Liver (tissue), 10 donors: ENCODE measurements at places on chromosomes 11 and 22. TPM values are rescaled to one million over a fixed set of nuclear protein-coding genes. Genes with fewer than 3 reads are reported as not detected.

Gene GNG3
- 0.19 TPM for total RNA-seq

DNA sequence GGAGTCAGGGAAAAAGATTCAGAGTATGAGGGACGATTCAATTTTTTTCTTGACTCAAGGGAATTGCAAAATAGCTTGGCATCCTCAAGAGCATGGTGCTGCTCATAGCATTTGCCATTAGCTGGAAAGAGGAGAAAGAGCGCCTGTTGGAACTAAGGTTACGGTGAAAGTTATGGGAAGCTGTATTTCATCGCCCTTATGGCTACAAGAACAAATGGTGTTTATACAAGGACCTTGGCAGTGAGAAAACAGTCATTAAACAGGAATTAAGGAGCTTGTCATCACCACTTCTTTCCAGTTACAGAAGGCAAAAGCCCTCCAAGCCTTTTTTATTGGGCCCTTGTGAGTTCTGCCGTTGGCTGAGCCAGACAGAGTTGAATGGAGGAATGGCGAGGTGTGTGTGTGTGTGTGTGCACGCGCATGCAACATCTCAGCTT, 74.2 kb downstream of the ALX4 start:
- DNase-seq, result no peak
- no peaks in the 10 kb centered on the region for H3K4me1 ChIP-seq
- H3K36me3 ChIP-seq, result peaks cover 10% of the 10 kb centered on the region
- H3K27me3 ChIP-seq, result no peaks in the 10 kb centered on the region
- no peak overlapping the region for H3K4me3 ChIP-seq

DNA sequence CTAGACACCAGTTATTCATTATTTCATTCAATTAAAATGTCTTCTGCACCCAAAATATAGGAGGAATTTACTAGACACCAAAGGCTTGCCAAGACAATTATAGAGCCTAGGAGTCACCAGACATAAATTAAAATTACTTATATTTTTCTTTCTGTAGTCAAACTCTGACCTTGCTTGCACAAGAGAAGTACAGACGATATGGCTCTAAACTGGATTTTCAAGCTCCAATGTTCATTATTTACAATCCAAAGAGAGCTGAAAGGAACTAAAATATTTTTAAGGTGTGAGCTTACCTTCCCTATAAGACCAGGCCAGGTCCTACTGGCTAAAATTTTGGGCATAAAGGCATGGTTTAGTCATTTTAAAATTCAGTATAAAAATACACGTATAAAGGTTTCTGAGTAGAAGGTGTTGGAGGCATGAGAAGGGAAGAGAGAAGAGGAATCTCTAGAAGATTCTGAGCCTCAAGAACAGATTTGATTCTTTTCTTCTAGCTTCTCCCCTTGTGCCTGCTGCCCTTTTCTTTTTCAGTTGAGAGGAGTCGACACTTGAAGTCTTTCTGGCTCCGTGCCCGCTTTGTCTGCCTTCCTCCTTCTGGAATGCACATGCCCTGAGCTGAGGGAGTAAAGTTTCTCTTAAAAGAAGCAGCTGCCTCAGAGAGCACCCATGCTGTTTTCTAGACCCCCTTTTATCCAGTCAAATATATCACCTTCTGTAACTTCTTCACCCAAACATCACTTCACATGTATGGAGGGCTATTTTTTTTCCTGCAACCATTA, 13.5 kb downstream of the C11orf97 start:
- no peaks in the 10 kb centered on the region for H3K36me3 ChIP-seq
- no peak overlapping the region for H3K4me3 ChIP-seq
- H3K27ac ChIP-seq, result no peak overlapping the region

Gene LRRC74B
- total RNA-seq, result not detected

DNA sequence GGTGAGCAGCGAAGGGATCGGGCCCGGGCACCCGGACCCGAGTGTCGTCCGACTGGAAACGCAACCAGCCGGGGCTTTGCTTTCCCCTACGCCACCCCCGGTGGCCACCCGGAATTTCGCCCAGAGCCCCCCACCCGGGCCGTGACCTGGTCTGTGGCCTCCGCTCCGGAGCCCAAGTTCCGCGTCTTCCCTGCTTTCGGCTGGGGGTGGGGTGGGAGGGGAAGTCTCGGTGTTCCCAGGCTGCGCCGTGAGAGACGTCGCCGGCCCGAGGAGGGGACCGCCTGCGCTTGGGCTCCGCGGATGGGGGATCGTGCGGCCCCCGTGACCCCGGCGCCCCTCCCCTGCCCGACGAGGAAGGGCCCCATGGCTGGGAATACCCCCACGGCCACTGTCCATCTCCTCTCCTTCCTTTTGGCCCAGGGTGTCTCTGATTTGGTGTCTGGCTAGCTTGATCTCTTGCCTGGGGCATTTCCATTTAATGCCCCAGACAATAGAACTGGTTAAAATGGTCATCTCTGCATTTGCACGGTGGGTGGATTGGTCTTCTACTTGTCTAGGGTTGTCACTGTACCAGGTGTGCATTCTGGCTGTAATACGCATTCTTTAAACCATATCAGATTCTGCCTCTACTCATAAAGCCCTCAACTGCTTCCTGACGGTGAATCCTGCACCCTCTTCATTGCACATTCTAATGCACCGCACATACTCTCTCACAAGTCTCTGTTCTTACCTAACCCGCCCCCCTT, 789 bp downstream of the SIK2 start:
- H3K36me3 ChIP-seq, result no peaks in the 10 kb centered on the region
- peak; percentile 62 for DNase-seq
- H3K4me1 ChIP-seq, result peaks cover 31% of the 10 kb centered on the region
- H3K4me3 ChIP-seq, result peak overlapping the region; percentile 92

DNA sequence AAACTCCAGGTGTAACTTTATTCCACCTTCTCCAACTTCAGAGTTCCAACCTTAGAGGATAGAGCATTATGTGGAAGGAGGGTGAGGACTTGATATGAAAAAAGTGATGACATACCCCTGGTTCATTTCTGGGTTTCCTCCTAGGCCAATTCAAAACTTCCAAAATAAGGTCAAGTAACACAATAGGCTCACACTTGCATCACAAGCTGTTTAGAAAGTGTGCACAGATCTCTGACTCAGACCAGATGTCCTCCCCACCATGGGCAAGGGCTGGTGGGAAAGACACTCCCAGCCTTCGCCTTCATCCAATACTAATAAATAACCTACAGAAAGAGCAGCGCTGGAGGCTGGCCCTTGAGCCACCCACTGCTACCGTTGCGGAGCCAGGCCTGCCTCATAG, 5.8 kb upstream of the BUD13 start:
- H3K4me1 ChIP-seq, result peaks cover 12% of the 10 kb centered on the region
- H3K4me3 ChIP-seq, result no peak overlapping the region
- DNase-seq, result no peak
- H3K36me3 ChIP-seq, result peaks cover 60% of the 10 kb centered on the region
- no peaks in the 10 kb centered on the region for H3K27me3 ChIP-seq
- no peak overlapping the region for H3K27ac ChIP-seq

- no peaks in the 10 kb centered on the region for H3K27me3 ChIP-seq
- peaks cover 9% of the 10 kb centered on the region for H3K4me1 ChIP-seq
- DNase-seq, result no peak
- peaks cover 76% of the 10 kb centered on the region for H3K36me3 ChIP-seq
- H3K4me3 ChIP-seq, result no peak overlapping the region
Measured at GRCh38 chr11:9144828-9145227, 53.4 kb upstream of the SCUBE2 start.

Gene CNIH2
- total RNA-seq, result not detected

Gene CRYBA4
- not detected for total RNA-seq

DNA sequence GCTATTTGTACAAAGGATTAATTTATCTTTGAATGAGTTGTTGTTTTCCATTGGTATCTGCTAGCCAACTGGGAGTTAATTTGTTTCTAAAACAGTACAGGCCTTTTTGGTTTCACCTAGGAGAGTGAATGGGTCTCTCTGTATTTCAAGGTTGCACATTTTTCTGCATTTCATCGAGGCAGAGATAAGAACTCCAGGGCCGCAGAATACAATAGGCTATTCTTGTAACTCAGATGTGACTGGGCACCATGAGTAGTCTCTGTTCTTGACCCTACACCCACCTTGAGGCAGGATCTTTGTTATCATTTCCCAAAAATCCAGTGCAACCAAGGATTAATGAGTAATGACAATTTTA, 51.7 kb upstream of the OR9Q1 start:
- no peak for DNase-seq
- H3K4me3 ChIP-seq, result no peak overlapping the region
- no peaks in the 10 kb centered on the region for H3K36me3 ChIP-seq
- H3K27ac ChIP-seq, result no peak overlapping the region
- H3K4me1 ChIP-seq, result no peaks in the 10 kb centered on the region
- H3K27me3 ChIP-seq, result no peaks in the 10 kb centered on the region

DNA sequence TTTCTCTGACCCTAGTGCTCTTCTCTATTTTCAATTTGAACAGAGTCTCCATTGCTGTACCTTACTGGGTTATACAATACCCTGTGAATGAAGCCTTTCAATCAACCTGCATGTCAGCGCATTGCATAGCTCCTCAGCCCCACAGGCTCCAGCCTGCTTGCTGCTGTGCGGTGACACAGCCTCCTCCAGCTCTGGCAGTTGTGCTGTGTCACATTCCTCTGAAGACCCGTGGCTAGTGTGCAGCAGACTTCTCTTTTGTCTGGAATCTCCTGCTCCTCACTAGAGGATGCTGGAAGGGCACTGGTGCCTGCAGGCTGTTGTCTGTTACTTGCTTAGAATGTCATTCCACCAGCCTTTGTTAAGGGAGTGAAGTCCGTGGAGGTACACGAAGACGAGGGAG, 390.1 kb upstream of the B3GAT1 start:
- H3K27me3 ChIP-seq, result no peaks in the 10 kb centered on the region
- H3K36me3 ChIP-seq, result no peaks in the 10 kb centered on the region
- peaks cover 4% of the 10 kb centered on the region for H3K4me1 ChIP-seq
- no peak overlapping the region for H3K27ac ChIP-seq
- no peak for DNase-seq

Gene VPREB3
- 3.2 TPM for total RNA-seq
